EL (cell line): ENCODE measurements at places on chromosomes 16 and 17.

- no peak for DNase-seq
These were observed 15.0 kb downstream of the B9D1 start for GRCh38 chr17:19347323-19348080.

DNA sequence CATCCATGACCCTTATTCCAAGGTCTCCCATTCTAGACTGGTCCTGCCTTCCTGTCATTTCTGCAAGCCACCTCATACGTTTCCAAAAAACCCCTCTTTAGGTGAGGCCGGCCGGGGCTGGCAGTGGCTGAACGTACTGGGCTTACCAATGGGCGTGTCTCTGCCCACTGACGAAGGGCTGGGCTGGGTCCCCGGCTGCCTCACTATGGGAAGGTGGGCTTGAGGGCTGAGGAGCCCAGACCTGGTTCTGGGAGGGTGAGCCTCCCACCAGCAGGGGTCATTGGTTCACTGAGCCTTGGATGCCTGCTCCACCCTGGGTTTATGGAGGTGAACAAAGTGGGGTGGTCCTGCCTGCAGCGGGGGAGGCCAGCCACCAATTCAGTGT is 19.9 kb downstream of the KDM8 start:
- no peak for DNase-seq

- DNase-seq: no peak
These were observed 15.7 kb upstream of the MC1R start for GRCh38 chr16:89902980-89903379.

DNA sequence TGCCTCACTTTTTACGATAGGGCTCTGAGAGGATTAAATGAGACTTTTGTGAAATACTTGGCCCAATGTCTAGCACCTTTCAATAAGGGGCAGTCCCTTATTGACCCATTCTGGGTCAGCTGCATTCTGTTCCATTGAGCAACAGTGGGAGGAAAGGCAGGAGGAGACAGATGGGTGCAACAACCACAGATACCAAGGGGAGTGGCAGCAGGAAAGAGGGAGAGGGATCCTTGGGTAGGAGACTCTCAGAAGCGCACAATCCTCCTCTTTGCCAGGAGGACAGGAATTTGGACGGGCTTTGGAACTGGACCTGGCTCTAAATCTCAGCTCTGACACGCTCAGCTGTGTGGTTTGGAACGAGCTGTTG is 3.5 kb downstream of the PIPOX start:
- DNase-seq: no peak

- DNase-seq: no peak
These were observed 46.2 kb downstream of the CYB561 start for GRCh38 chr17:63399856-63400255.

DNA sequence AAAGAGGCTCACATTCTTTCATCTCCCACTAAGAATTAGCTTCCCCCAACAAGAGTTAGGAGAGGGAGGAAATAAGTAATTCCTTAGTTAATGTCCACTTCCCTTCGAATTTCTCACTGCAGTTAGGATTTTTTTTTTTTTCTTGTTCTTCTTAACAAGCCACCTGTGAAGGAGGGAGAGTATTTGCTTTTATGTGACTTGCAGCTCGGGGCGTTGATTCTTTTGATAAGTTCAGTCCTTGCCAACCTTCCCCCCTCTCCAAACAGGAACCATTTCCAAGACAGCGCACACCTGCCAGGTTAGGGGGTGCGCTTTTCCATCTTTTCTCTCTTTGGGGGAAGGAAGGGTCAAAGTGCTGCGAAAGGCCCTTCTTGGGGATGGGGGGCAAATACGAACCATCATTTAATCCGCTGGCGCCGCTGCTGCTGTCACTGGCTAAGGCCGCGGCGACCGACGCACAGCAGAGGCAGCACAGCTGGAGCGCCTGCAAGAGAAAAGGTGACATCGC is 758 bp downstream of the ADAMTS18 start:
- no peak for DNase-seq

DNA sequence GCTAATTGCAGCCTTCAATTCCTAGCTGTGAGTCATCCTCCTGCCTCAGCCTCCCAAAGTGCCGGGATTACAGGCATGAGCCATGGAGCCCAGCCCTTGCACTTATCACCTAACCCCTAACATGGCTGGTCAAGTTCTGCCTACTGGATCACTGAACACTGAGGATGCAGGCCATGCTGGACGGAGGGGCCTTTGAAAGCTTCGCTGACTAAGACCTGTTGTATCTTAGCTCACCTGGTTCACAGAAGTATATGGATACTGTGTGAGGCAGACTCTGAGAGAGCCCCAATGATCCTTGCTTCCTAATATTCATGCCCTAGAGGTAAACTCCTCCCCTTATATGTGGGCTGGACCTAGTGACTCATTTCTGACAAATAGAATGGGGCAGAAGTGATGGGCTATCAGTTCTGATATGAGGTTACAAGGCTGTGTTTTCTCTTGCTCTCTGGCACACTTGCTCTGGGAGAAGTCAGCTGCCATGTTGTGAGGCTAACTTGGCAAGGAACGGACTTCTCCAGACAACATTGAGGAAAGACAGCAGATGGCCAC is 11.7 kb upstream of the TMIGD1 start:
- peak; percentile 29 for DNase-seq

GRCh38 chr16:2959206-2959605 is 4.9 kb upstream of the KREMEN2 start:
- DNase-seq: no peak

- DNase-seq: peak; percentile 30
These were observed 87.6 kb downstream of the USP31 start for GRCh38 chr16:23061669-23062068.

GRCh38 chr16:3152277-3152990 is 17.6 kb downstream of the ZNF213 start:
- peak; percentile 93 for DNase-seq

DNA sequence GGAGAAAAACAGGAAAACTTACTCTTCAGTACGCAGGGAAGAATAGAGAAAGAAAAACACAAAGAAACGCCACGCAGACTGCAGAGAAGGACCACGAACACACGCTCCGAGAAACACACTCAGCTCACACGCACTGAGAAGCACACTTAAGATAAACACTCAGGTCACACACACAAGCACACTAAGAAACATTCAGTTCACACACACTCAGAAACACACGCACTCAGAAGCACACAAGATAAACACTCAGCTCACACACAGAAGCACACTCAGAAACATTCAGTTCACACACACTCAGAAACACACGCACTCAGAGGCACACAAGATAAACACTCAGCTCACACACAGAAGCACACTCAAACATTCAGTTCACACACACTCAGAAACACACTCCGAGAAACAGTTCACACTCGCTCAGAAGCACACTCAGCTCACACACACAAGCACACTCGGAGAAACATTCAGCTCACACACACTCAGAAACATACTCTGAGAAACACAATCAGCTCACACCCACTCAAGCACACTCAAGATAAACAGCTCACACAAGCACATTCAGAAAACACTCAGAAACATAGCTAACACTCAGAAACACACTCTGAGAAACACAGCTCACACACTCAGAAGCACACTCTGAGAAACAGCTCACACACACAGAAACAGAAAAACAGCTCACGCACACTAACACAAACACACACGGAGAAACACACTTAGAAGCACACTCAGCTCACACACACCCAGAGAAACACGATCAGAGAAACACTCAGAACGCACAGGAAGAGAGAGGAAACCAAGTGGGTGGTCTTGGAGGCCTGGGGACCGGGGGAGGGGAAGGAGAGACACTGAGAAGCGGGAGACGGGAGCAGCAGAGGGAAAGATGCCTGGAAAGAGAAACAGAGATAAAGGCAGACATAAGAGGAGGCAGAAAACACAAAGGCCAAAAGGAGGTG is 908 bp downstream of the TMEM98 start:
- DNase-seq: peak; percentile 14

GRCh38 chr16:74749291-74750055 is 25.1 kb downstream of the FA2H start:
- peak; percentile 35 for DNase-seq

DNA sequence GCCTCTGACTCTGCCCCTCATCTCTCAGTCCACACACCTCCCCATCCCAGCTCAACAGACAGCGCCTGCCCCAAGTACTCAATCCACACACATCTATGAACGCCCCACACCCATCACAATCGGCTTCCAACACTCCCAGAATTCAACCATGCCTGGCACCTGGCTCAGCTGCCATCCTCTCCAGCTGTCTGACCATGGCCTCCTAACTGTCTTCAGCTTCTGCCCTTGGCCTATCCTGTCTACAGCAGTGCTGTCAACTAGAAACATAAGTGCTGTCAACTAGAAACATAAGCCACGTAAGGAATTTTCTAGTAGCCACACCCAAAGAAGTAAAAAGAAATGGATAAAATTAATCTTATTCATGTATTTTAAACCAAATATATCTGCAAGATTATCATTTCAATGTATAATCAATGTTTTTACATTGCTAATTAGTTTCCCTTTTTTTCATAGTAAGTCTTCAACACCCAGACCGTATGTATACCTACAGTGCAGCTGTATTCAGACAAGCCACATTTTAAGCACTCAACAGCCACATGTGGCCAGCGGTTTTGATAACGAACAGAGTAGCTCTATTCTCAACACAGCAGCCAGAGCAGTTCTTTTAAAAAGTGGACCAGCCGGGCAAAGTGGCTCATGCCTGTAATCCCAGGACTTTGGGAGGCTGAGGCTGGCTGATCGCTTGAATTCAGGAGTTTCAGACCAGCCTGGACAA is 48.6 kb upstream of the ZNF423 start:
- no peak for DNase-seq

DNA sequence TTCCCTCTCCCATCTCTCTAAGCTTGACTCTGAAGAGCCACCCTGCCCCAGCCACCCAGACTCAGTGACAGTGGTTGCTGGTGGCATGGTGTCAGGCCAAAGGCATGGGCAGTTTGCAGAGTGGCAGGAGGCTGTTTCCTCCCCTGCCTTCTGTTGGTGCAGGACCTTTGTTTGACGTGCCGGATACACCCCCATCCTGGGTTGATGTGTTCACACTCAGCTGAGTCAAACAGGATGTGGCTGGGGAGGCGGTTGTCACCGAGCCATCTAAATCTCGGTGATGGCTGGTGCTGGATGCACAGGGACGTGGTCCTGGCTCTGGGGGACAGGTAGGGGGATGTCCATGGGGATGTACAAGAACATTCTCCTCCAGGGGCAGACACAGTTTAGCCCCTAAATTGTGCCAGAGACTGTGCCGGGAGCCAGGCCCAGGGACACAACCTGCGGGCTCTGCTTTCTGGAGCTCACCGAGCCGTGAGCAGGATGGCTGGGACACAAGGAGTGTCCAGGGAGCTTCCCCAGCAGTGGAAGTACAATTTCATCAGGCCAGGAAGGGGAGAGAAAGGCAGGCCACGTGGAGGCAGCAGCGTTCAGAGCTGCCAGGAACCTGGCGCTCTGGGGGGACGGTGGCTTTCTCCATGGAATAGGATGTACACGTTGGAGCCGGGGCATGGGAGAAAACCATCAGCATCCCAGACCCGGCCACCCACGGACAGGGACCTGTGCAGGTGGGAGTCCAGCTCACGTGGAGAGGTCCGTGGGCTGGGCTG is 264.2 kb downstream of the SEC14L1 start:
- peak; percentile 85 for DNase-seq
